A549 treated with DMSO at 1 μM for 4 hours (cell line): ENCODE measurements at places on chromosomes 11 and 22. TPM values are rescaled to one million over a fixed set of nuclear protein-coding genes. Genes with fewer than 3 reads are reported as not detected.

The INS gene
- not detected in 5 replicates for total RNA-seq

The VWCE gene
- 0.38 to 0.77 TPM (median 0.57 TPM) in 5 replicates for total RNA-seq

The CHADL gene
- total RNA-seq, result 0.05 TPM in 1 of 5 replicates, not detected in the others

The KRTAP5-9 gene
- not detected in 5 replicates for total RNA-seq

The APOL5 gene
- not detected in 5 replicates for total RNA-seq

The OOSP2 gene
- not detected in 5 replicates for total RNA-seq

The E2F8 gene
- 6.2 to 7.8 TPM (median 6.9 TPM) in 5 replicates for total RNA-seq

The C1QTNF5 gene
- not detected in 5 replicates for total RNA-seq

The RIMBP3C gene
- total RNA-seq, result 0.13 to 0.39 TPM (median 0.23 TPM) in 5 replicates

The SAA1 gene
- total RNA-seq, result 0.24 to 0.55 TPM (median 0.43 TPM) in 4 of 5 replicates, not detected in the other

The MAJIN gene
- not detected in 5 replicates for total RNA-seq

The LUZP2 gene
- total RNA-seq, result not detected in 5 replicates

The NUCB2 gene
- total RNA-seq, result 27.1 to 36.3 TPM (median 32.1 TPM) in 5 replicates

The SLC22A25 gene
- not detected in 5 replicates for total RNA-seq

The OR52H1 gene
- total RNA-seq, result not detected in 5 replicates

The PKP3 gene
- 31.8 to 41.0 TPM (median 36.8 TPM) in 5 replicates for total RNA-seq

The MRPL17 gene
- 96.4 to 125 TPM (median 98.2 TPM) in 5 replicates for total RNA-seq

The LRRC55 gene
- total RNA-seq, result 0.02 TPM in 1 of 5 replicates, not detected in the others

The MS4A1 gene
- not detected in 5 replicates for total RNA-seq

The NFAM1 gene
- total RNA-seq, result not detected in 5 replicates

The KRTAP5-4 gene
- total RNA-seq, result not detected in 5 replicates

The WT1 gene
- total RNA-seq, result 5.9 to 6.9 TPM (median 6.1 TPM) in 5 replicates

The SLC17A6 gene
- not detected in 5 replicates for total RNA-seq

The CD248 gene
- not detected in 5 replicates for total RNA-seq

The FOSL1 gene
- total RNA-seq, result 176 to 296 TPM (median 205 TPM) in 5 replicates

The CD3E gene
- total RNA-seq, result not detected in 5 replicates

The CHRM1 gene
- 0.03 to 0.11 TPM (median 0.04 TPM) in 3 of 5 replicates, not detected in the others for total RNA-seq
